ENCODE measurements at places on chromosomes 6 and 20.

DNA sequence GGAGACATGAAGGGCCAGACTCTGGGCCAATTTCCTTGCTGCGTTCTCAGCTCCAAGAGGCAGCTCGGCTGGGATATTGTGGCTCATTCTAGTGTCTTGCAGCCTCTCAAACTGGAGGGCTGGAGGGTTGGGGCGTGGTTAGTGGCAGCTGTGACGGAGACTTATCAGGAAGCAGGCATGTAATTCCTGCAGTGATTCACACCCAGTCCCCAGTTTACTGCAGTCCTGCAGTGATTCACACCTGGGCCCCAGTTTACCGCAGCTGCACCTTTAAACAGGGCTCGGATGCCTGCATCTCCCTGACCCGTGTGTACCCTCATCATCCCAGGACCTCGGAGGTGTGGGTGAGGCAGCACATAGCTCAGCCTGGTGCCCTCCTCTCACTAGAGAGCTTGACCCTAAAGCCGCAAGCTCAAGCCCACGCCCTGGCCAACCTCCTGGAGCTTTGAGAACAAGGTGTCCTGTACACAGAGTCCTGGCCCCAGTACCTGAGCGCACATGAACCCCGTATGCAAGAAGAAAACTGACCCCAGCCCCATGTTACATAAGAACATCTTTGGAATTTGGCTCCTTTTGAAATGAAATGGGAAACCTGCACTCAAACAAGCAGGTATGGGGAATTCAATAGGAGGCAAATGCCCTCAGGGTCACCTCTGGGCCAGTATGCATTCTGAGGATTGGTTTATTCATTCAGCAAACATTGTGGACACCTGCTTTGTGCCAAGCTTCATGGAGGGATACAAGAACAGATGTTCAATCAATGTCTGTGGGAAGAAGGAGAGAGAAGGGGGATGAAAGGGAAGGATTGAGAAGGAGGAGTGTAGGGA is 55.3 kb upstream of the FAM83D start:
- H3K27ac ChIP-seq: no peak overlapping the region
- H3K27me3 ChIP-seq: peaks cover 6% of the 10 kb centered on the region
- no peak for DNase-seq

DNA sequence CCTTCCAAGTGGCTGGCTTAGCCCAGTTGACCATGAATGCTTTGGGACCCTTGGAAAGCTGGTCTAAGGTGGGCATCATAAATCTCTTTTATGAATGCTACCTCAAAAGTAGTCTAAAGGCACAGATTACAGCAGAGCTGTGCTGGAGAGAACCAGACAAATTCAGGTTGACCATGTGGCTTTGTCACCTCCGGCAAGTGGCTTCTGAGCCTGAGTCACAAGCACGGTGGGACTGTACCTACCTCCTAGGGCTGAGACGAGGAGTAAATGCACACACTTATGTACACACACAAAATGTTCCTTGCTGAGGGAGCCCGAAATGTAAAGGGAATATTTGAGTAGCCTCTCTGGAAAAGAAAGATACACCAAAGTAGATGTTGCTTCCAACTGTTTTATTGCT is 155.9 kb downstream of the NFATC2 start:
- H3K27ac ChIP-seq: no peak overlapping the region
- peaks cover 8% of the 10 kb centered on the region for H3K36me3 ChIP-seq
- no peak overlapping the region for H3K4me3 ChIP-seq
- no peak for DNase-seq

- peaks cover 15% of the 10 kb centered on the region for H3K4me1 ChIP-seq
- peaks cover 1% of the 10 kb centered on the region for H3K27me3 ChIP-seq
- no peaks in the 10 kb centered on the region for H3K36me3 ChIP-seq
- no peak overlapping the region for H3K4me3 ChIP-seq
Measured at GRCh38 chr6:14113976-14114375, 3.6 kb upstream of the CD83 start.

- H3K36me3 ChIP-seq: no peaks in the 10 kb centered on the region
- H3K4me3 ChIP-seq: no peak overlapping the region
- no peaks in the 10 kb centered on the region for H3K27me3 ChIP-seq
- no peak overlapping the region for H3K27ac ChIP-seq
Measured at GRCh38 chr6:130467146-130468050, 101.6 kb downstream of the TMEM200A start.

DNA sequence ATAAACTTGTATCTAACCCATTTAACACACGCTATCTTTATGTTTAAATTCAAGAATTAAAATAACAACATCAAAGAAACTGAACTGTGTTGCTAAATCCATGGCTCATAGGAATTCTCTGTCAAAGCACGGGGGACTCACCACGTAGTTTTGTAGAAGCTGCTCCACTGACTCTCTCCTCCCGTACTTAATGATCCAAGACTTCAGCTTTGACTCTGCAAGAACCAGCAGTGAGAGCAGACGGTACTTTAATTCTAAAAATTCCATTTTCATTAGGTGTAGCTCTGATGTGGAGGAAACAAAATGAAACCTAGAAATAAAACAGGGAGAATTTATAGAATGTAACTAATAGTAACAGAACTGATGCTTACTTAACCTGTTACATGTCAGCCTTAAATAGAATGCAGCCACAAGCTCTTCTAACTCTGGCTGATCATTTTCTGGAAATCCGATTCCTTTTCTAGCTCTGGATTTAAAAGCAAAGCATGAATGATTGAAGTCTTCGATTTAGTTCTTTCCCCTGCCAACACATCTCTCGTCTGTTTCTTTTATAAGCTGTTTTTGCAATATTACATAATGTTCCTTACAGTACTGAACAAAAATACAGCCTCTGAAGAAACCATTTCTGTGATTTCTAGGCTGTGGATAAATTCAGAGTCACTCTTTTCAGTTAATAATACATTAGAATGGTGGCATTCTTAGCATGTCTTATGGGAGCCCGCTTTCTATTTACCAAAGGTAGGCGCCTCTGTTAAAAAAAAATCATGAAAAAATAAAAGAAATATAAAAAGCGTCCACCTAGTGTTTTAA is 165.5 kb downstream of the SYNE1 start:
- H3K27ac ChIP-seq: no peak overlapping the region
- no peaks in the 10 kb centered on the region for H3K27me3 ChIP-seq
- H3K36me3 ChIP-seq: no peaks in the 10 kb centered on the region
- no peaks in the 10 kb centered on the region for H3K4me1 ChIP-seq
- DNase-seq: peak; percentile 54

- peaks cover 11% of the 10 kb centered on the region for H3K4me1 ChIP-seq
- H3K27me3 ChIP-seq: no peaks in the 10 kb centered on the region
- H3K27ac ChIP-seq: no peak overlapping the region
- H3K4me3 ChIP-seq: no peak overlapping the region
Measured at GRCh38 chr6:38138374-38138773, 318.8 kb downstream of the ZFAND3 start.

DNA sequence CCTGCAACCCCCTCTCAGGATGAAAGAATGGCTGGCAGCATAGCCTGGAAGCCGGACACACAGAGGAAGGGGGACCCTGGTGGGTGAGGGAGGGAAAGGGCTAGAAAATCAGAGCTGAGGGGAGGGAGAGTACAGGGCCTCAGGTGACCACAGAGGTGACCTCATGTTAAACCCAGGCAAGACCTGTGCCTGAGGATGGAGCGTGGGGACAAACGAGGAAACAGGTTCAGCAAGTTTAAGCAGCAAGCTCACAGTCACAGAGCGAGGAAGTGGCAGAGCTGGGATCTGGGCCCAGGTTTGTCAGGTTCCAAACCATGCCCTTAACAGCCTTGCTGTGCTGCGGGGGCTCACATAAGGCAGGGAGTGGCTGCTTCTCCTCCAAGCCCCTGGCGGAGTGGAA is 4.0 kb upstream of the BPI start:
- H3K36me3 ChIP-seq: no peaks in the 10 kb centered on the region
- H3K4me3 ChIP-seq: no peak overlapping the region
- DNase-seq: no peak
- peaks cover 18% of the 10 kb centered on the region for H3K4me1 ChIP-seq
- no peak overlapping the region for H3K27ac ChIP-seq

GRCh38 chr6:157842212-157842611 is 19.2 kb downstream of the SNX9 start:
- peaks cover 3% of the 10 kb centered on the region for H3K4me1 ChIP-seq
- no peaks in the 10 kb centered on the region for H3K36me3 ChIP-seq
- H3K27ac ChIP-seq: no peak overlapping the region
- H3K27me3 ChIP-seq: no peaks in the 10 kb centered on the region
- no peak for DNase-seq
- no peak overlapping the region for H3K4me3 ChIP-seq

DNA sequence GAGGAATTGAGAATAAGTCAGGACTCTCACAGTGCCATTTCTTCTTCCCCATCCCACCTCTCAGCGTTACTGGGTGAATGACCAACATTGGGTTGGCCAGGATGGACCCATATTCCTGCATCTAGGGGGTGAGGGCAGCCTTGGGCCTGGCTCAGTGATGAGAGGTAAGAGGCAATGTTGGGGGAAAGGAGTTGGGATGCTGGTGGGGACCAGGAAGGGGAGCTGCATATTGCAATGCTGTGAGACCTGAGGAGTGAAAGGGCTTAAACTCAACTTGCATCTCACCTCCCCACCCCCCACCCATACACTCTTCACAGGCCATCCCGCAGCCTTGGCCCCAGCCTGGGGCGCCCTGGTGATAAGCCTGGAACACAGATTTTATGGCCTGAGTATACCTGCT is 1.3 kb downstream of the PRSS16 start:
- peaks cover 12% of the 10 kb centered on the region for H3K4me1 ChIP-seq
- no peaks in the 10 kb centered on the region for H3K36me3 ChIP-seq
- no peak overlapping the region for H3K27ac ChIP-seq

DNA sequence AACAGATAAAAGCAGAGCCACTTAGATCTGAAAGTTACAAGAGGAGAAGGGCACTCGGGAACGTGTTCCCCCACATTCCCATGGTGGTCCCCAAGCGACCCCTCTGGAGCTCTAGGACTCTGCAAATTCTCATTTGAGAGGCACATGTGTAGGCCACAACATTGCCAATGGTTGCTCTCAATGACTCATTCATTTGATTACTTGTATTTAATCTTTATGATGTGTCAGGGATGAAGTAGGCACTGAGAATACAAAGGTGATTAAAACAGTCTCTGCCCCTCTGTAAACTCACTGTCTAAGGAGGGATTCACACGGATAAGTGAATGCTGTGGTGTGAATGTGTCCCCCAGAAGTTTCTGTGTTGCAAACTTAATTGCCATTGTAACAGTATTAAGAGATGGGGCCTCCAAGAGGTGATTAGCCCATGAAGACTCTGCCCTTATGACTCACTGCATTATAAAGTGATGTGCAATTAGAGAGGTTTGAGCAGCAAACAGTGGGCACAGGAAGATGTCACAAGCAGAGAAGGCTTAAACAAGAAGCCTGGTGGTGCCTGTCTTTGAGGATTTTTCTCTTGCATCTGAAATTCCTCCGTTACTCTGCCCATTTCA is 34.0 kb upstream of the TRAM2 start:
- no peaks in the 10 kb centered on the region for H3K27me3 ChIP-seq
- no peaks in the 10 kb centered on the region for H3K36me3 ChIP-seq
- no peak overlapping the region for H3K27ac ChIP-seq

DNA sequence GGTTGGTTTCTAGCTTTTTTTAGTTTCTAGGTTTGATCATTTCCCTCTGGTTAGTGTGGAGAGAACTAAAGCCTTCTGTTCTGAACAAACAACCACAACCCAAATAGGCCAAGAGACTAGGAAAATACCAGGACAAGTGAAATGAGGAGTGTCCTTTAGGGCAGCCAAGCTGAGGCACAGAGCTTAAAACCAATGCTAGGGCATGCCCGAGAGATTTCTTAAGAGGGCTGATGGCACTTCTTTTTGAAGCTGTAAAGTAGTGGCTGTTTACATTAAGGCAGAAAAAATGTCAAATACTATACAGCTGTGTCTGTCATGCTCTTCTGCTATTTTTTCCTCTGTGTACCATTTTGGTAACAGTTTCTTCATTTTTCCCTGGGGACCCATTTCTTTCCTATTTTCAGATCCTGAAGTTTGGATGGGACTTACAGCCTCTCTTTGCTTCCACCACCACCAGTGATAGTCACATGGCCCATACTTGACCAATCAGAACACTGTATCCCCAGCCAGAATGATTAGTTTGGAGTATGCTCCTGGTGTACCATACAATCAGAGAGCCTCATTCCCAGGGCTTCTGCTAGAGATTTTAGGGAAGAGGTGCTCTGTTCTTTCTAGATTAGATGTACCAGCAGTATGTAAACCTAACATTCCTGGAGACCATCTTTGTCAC is 154.4 kb downstream of the BMP2 start:
- H3K36me3 ChIP-seq: no peaks in the 10 kb centered on the region
- H3K27ac ChIP-seq: no peak overlapping the region
- no peak for DNase-seq

- H3K4me3 ChIP-seq: no peak overlapping the region
- peaks cover 34% of the 10 kb centered on the region for H3K4me1 ChIP-seq
- DNase-seq: peak; percentile 37
- H3K36me3 ChIP-seq: no peaks in the 10 kb centered on the region
- H3K27me3 ChIP-seq: no peaks in the 10 kb centered on the region
- H3K27ac ChIP-seq: peak overlapping the region; percentile 1
Measured at GRCh38 chr6:142853244-142854180, 91.5 kb downstream of the HIVEP2 start.

- H3K27ac ChIP-seq: no peak overlapping the region
- no peaks in the 10 kb centered on the region for H3K4me1 ChIP-seq
- H3K36me3 ChIP-seq: no peaks in the 10 kb centered on the region
- H3K27me3 ChIP-seq: no peaks in the 10 kb centered on the region
- no peak overlapping the region for H3K4me3 ChIP-seq
Measured at GRCh38 chr6:98976674-98977385, 29.1 kb upstream of the FBXL4 start.

DNA sequence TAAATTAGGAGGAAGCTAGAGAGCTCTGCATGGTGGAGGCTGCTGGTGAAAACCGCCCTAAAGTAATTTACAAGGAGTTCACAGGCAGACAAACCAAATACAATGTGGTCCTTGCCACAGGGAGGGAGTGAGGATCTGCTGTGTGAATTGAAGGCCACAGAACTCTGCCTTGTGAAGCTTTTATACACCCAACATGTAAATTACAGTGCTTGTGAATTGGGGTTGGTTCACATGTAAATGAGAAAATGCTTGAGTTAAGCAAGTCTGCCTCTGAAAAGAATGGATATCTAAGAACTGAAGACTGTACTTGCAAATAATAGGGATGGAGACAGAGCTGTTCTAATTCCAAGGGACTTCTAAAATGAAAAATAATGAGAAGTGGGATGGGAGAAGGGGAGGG is 194.2 kb downstream of the SLC35F1 start:
- H3K36me3 ChIP-seq: no peaks in the 10 kb centered on the region
- DNase-seq: no peak
- H3K27ac ChIP-seq: peak overlapping the region; percentile 21
- H3K4me1 ChIP-seq: no peaks in the 10 kb centered on the region
- no peaks in the 10 kb centered on the region for H3K27me3 ChIP-seq
- no peak overlapping the region for H3K4me3 ChIP-seq
